ENCODE measurements at places on chromosomes 12 and 14.

- no peak for DNase-seq
Observed at GRCh38 chr14:91694643-91695042, 37.2 kb downstream of the CATSPERB start.

DNA sequence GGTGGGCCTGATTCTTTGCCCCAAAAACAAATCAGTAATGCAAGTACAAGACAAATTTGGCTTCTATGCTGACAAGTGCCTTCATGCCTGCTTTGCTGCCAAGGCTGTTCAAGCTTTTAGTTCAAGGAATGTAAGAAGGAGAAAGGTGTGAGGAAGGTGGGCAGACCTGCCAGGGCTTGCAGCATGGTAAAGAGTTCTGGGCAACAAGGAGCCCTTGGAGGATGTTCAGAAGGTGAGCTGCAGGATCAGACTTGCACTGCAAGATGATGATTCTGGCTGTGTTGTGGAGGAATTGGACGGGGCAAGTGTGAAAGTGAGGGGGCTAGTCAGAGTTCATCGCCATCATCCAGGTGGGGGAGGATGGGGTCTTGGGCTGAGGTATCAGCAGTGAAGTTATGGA, 167.9 kb downstream of the NUAK1 start:
- no peak for DNase-seq

DNA sequence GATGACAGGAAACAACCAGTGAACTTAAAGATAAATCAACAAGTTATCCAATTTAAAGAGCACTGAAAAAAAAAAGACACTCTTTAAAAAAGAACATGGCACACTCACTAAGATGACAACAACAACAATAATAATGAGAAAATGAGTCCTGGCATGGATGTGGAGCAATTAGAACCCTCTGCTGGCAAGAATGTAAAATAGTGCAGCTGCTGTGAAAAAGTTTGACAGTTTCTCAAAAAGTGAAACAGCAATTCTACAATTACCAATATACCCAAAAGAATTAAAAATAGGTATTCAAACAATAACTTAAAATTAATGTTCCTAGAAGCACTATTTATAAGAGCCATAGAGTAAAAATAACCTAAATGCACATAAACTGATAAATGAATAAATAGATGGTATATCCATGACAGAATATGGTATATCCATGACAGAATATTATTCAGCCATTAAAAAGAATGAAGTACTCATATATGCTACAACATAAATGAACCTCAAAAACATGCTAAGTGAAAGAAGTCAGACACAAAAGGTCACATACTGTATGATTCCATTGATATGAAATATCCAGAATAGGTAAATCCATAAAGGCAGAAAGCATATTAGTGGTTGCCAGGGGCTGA, 49.1 kb upstream of the GPHB5 start:
- DNase-seq = no peak

DNA sequence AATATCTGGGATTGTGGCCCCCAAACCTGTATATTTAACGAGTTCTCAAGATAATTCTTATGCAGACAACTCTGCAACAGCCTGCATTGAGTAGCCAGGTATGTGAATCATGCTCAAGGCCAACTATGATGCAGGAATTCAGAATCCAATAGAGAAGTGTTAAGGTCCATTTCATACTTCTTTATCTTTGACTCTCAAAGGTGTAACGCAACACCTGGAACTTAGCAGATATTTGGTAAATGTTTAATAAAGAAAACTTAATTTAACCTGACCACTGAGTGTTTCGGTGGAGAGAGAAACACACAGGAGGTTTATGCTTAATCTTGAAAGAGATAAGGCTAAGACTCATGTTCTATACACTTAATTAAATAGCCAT, 156.5 kb upstream of the PLEKHG7 start:
- no peak for DNase-seq

DNA sequence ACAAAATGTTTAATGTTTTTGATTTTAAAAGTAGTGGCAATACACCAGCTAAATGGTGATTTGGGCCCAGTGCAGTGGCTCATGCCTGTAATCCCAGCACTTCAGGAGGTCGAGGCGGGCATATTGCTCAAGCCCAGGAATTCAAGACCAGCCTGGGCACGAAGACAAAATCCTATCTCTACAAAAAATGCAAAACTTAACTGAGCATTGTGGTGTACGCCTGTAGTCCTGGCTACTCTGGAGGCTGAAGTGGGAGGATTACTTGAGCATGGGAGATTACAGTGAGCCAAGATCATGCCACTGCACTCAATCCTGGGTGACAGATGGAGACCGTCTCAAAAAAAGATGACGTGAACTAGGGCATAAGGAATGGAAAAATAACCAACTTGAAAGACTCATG, 4.7 kb downstream of the RPL36AL start:
- DNase-seq = no peak

DNA sequence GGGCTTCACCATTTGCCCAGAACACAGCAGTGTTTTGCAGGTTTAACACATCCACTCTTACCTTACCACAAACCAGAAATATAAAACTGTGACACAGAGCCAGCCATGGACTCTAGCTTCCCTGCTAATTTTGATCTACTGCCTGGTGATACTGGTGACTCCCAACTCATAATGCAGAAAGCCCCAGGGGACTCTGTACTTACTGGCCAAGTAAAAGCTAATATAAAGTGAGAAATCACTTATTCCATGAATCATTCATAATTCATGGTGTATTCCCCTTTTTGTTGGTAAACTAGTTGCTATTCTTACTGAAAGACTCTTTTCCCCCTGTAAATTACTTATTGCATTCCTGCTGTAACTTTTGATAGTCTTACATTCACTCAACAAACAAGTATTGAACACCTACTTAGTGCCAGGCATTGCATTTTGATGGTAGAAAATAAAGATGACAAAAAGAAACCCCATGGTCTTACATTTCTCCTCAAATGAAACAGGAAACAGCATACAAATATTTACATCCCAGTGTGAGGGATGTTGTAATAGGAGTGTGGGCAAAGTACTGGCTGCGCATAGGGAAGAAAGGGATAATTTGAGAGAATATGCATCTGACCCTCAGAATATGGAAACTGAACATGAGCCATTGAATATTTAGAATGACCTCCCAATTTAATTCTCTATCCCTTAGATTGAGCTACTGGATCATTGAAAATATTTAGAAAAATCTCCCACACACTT, 279.6 kb downstream of the PDZRN4 start:
- DNase-seq = no peak

DNA sequence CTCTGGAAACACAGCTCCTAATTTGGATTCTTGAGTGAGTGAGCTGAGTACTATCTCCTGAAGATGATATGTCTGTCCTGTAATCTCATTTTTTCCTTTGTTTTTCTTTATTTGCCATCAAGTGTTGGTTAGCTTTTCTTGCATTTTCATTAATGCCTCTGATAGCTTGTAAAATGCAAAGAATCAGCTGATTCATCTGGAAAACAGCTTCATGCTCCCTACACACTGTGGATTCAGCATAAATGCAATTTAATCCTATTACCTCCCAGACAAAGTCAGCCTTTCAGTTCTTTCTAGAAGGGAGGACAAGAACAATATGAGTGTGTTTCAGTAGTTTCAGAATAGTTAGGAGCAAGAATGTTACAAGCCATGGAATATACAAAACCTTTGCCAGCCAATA, 79.4 kb downstream of the DACT1 start:
- DNase-seq = no peak

DNA sequence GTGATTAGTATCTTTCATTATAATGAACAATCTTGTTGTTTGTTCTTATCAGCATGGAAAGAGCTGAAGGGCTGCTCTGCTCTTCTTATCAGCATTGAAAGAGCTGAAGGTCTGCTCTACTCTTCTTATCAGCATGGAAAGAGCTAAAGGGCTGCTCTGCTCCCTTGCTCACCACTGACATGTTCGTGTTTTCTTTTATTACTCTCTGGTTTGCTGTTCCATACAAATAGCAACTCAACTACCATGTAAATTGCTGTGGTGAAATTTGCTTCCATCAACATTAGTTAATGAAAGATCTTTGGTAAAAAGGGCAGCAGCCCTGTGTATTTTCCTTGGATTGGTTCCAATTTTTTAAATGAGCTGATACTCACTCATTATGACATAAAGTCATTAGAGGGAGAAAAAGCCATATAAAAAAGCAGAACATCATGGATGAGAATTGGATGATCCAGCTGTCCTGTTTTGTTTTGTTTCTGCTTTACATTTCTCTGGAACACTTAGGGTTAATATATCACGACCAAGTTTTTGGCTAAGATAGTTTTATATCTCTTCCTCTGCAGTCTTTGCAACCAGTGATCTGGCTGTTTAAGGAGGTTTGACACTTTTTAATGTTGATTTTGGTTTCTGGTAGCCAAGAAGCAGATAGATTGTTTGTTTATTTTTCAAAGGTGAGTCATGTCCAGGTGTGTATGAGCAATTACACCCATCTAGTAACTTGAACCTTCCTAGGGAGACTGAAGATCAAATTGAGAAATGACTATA, 356.6 kb downstream of the CEP128 start:
- no peak for DNase-seq

DNA sequence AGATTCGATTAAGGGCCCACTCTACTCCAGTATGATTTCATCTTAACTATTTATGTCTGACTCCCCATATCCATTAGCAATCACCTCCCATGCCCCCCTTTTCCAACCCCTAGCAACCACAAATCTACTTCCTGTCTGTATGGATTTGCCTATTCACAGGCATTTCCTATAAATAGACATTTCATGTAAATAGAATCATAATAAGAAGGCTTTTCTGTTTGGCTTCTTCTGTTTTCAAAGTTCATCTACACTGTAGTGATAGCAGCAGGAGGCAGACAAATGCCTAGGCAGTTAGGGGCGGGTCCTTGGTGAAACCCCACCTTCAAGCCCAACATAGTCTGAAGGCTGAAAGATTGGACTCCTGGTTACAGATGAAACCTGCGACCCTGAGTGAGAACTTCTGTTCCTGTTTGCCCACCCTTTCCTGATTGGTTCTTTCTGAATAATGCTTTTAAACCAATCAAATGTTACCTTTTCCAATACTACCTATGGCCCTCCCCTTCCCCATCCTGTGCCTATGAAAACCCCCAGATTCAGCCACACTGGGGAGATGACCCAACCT, 62.1 kb upstream of the HECTD1 start:
- no peak for DNase-seq

- DNase-seq = no peak
Observed at GRCh38 chr12:105986779-105987684, 151.7 kb downstream of the NUAK1 start.

DNA sequence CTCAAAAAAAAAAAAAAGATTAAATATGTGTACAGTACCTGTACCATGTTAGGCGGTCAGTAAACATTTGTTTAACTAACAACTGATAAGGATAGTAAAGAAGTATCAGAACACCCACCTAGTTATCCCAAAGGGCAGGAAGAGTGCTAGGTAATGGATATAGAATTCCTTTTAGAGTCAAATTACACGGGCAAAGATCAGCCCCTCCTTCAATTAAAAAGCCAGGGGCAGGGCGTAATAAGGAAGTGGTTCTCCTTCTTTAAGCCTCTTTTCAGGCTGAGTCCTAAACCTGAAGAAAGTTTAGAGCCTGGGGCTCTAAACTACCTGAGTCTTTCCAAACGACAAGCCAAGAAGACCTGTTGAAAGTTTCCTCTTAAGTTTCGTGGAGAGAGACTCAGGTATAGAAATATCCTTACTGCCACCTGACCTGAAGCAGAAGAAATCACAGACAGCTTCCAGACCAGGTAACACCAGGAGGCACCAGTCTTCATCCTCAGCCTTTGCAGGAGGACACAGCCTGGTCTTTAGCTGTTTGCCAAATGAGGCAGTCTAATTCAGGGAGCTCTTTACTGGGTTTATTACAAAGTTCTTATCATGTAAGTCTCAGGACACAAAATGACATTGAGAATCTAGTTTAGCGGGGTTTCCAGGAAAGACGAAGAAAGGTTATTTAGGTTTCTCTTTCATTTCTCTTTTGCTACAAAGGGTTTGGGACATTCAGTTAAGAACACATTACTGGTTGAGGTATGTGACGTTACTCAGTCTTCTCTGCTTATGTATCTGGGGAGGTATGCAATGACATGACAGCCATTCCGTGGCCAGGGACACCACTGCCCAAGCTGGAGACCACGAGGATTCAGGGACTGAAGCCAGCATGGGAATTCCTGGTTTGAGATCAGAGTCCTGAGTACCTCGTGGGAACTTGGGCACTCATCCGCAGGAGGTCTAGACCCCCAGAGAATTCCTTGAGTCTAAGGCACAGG, at the start of gene BCL2L14:
TSS of gene BCL2L14 (plus strand) at position 266 of the 983 bp plus-strand sequence. CDS start 8,367 bp downstream, outside the sequence.
- no peak for DNase-seq

DNA sequence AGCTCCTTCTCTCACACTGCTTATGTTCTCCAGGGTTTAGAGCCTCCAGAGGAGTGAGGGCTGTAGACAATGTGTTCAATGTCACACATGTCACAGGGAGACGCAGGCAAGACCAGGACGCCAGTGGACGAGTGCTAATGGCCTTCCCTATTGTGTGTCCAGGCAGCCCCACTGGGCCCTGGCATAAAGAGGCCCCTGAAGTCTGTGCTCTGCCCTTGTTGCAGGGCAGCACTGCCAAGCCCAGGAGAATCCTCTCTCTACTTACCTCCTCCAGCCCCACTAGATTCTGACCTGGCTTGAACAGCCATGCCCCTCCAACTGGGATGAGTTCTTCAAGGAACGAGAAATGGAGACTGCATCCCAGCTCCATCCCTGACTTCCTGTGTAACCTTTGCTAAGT, 24.8 kb upstream of the TMEM106C start:
- DNase-seq = no peak

- peak; percentile 92 for DNase-seq
Observed at GRCh38 chr14:77041881-77042545, 13.5 kb upstream of the IRF2BPL start.

GRCh38 chr14:83342590-83342989, 1808.9 kb upstream of the SEL1L start:
- DNase-seq = no peak

GRCh38 chr12:132162508-132163031, 18.3 kb downstream of the NOC4L start:
- DNase-seq = peak; percentile 88

- peak; percentile 35 for DNase-seq
Observed at GRCh38 chr12:113403435-113404415, at the start of gene SDS. TSS of gene SDS (minus strand) at chr12:113403887. CDS start at chr12:113399708, 4,179 bp downstream.

- DNase-seq = no peak
Observed at GRCh38 chr12:41073633-41074472, 114.3 kb upstream of the PDZRN4 start.

- DNase-seq = no peak
Observed at GRCh38 chr12:91211866-91212265, 29.2 kb upstream of the DCN start.

- no peak for DNase-seq
Observed at GRCh38 chr12:4112290-4112689, 161.3 kb upstream of the CCND2 start.

- peak; percentile 76 for DNase-seq
Observed at GRCh38 chr14:103361867-103362266, 23.3 kb upstream of the MARK3 start.

Data from astrocyte of the cerebellum (primary cell).